ENCODE measurements at places on chromosomes 7 and 10.

- no peak for DNase-seq
Measured at GRCh38 chr7:44318332-44318731, 7.1 kb downstream of the CAMK2B start.

DNA sequence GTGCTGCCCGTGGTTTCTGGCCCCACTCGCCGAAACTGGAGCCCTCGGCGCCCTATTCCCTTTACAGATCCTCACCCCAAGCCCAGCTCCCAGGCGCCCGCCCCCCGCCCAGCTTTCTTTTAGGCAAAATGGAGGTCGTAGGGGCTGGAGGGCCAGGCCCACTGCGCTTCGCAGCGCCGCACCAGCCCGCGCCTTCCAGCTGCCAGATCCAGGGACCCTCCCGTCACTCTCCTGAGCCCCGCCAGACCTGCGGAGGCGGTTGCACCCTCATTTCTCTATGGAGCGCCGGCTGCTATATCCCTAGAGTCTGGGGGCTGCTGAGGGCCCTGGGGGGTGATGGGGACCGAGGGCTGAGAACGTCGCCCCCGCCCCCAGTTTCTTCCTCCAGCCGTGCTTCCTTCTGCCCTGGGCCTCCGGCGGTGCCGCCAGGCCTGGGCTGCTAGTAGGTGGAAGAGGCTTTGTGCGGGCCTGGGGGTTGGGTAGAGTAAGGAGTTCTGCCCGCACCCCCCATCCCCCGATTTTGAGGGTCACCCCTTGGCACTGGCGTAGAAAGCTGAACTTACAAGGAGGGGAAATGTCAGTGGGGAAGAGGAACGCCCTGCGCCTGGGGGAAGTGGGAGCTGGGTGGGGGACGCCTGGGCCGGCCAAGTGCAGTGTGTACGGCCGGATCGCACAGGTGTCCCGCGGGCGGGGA, 1.0 kb downstream of the GNB2 start:
- no peak for DNase-seq

GRCh38 chr10:113169853-113170460, 219.9 kb downstream of the TCF7L2 start:
- no peak for DNase-seq

GRCh38 chr10:48745662-48746245, 61.1 kb downstream of the WDFY4 start:
- DNase-seq, result no peak

DNA sequence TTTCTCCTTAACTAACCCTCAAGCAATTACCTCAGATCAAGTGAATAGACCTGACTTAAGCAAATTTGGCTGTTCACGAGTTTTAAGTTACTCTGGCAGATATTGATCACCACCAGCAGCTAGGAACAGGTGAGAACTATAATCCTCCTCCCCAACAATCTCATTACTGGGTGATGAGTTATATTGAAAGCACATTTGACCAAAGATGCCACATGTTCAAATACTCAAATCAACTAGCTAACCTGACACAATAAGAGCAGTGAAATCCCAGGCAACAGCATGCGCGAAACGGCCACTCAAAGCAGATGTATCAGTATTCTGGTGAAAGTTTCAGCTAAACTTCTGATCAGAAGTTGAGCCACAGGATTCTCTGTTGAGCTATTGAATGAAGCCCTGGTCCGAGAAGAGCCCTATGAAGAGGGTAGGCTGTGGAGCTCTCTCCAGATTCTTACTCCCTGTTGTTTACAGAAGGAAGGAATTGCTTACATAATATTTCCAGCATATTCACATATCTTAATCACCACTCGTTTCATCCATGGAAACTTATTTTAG, 52.6 kb downstream of the CAV1 start:
- no peak for DNase-seq

DNA sequence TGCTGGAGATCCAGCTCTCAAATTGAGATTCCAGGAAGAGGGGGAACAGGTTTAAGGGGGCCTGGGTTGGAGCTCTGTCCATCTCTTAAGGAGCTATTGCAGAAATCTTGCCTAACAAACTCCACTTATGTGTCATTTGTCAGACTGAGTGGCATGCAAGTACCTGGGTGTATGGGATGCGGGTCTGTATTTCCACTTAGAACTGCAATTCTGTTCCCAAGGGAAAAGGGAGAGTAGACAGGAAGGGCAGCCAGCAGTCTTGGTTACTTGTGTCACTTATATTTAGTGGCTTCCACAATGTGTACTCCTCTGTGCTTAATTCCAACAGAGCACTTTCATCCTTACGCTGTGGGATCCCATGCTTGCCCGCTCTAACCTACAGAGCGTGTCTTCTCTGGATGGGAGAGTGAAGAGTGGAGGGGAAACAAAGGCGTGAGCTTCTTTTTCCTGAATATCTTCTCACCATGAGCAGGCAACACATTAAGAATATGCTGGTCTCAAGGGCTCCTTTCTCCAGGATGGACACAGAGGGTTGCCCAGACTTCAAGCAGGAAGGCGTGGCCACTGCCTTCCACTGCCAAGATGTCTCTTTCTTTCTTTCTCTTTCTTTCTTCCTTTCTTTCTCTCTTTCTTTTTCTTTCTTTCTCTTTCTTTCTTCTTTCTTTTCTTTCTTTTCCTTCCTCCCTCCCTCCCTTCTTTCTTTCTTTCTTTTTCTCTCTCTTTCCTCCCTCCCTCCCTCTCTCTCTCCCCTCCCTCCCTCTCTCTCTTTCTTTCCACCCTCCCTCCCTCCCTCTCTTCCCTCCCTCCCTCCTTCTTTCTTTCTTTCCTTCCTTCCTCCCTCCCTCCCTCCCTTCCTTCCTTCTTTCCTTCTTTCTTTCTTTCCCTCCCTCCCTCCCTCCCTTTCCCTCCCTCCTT, 153.8 kb upstream of the TNS3 start:
- DNase-seq, result no peak

- DNase-seq, result no peak
Measured at GRCh38 chr10:5575482-5576153, 50.9 kb downstream of the CALML3 start.

- no peak for DNase-seq
Measured at GRCh38 chr10:130430291-130430690, 294.1 kb downstream of the GLRX3 start.

DNA sequence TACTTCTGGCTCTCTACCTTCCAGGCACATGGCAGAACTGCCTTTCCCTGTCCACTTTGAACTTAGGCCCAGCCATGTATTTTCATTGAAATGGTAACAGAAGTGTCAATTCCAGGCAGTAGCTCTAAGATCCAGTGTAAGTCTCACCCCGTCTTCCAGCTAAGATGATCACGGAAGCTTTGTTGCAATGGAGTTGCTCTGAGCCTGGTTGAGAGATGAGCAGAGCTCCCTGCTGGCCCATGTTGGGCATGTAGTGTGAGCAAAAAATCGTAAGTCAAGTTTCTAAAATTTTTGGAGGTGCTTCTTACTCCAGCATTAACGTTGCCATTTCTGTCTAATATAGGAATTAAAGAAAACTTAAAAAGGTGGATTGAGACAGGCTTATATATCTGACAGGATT, 274.4 kb downstream of the IPMK start:
- DNase-seq, result no peak

GRCh38 chr7:25923741-25924460, 228.1 kb upstream of the NFE2L3 start:
- DNase-seq, result no peak

DNA sequence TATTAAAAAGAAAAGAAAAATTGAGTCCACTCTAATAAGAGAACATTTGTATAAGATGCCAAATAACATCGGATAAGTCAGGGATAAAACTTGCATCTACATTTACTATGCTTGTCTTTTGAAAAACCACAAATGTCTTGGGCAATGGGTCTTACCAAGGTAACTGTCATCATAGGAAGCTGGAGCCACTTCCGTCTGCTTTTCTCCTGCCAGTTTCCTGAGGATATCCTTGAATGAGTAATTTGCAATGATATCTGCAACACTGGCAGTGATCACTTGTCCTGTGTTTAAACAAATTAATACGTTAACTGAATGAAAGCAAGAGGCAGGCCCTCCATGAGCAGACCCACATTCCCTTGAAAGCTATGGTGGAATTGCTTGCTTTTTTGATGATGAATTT, 47.3 kb downstream of the ITGA8 start:
- DNase-seq, result no peak

DNA sequence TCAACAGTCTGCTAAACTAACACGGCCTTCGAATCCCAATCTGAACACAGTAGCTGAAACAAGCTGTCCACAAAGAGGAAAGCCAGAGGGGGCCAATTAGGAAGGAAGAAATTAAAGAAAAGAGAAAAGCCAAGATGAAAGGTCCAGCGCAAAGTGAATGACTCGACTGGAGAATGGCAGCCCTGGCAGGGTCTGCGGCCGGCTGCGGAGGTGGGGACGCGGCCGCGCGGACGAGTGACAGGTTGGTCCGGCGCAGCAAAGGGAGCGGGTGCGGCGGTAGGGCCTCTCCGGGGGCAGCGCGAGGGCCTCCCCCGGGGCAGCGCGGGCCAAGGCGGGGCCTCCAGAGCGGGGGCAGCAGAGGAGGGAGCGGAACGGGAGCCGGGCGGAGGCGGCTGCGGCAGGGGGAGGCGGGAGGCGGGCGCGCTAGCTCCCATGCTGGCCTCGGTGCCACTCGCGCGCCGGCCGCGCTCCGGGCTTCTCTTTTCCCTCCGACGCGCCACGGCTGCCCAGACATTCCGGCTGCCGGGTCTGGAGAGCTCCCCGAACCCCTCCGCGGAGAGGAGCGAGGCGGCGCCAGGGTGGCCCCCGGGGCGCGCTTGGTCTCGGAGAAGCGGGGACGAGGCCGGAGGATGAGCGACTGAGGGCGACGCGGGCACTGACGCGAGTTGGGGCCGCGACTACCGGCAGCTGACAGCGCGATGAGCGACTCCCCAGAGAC, at the start of gene VWC2:
Gene VWC2, plus strand, starts transcription at position 421 of the 718 bp plus-strand sequence. CDS start 1,798 bp downstream, outside the sequence.
- no peak for DNase-seq

DNA sequence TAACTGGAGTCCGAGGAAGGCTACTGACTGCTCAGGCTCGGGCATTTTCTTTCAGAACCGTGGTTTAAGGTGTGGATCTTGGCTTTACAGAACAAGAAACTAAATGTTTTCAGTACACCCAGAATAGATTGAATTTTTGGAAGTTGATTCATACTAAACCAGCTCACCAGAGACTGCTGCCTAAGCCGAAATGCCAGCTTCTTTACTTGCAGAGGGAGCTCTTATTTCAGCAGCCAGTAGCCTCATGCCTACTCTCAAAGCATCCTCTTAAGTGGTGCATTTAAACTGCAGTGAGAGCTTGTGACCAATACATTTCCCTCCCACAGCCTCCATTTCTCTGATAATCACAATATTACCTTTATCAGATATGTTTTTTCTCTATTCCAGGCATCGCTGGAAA, 615.1 kb downstream of the SUGCT start:
- no peak for DNase-seq

DNA sequence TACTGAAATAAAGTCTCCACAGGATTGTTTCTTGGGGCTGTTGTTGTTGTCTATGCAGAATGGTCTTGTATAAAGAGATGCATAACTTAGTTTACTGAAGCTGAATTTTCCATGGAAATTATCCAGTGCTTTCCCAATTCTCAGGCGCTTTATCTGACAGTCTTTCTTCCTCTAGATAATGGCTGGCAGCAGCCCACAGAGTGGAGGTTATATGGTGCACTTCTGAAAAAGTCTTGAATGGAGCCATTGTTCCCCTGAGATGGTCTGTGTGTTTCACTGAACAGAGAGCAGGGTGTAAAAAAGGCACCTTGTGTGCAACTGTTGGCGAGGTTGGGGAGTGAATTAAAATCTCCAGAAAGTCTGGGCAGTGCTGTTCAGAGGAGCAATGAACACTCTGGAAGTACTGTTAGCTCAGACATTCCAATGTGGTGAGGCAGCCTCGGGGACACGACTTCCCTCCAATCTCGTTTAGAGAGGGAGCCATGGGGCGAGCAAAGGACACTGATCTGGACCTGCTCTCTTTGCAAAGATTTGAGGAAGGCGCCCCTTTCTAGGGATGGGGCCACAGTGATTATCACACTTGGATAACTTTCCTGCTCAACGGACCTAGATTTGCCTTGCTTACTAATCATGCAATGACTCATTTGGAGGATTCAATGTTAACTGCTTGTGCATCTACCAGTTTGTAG, 2.0 kb upstream of the PLCE1 start:
- no peak for DNase-seq

GRCh38 chr10:29649561-29650551, 15.1 kb upstream of the SVIL start:
- no peak for DNase-seq

DNA sequence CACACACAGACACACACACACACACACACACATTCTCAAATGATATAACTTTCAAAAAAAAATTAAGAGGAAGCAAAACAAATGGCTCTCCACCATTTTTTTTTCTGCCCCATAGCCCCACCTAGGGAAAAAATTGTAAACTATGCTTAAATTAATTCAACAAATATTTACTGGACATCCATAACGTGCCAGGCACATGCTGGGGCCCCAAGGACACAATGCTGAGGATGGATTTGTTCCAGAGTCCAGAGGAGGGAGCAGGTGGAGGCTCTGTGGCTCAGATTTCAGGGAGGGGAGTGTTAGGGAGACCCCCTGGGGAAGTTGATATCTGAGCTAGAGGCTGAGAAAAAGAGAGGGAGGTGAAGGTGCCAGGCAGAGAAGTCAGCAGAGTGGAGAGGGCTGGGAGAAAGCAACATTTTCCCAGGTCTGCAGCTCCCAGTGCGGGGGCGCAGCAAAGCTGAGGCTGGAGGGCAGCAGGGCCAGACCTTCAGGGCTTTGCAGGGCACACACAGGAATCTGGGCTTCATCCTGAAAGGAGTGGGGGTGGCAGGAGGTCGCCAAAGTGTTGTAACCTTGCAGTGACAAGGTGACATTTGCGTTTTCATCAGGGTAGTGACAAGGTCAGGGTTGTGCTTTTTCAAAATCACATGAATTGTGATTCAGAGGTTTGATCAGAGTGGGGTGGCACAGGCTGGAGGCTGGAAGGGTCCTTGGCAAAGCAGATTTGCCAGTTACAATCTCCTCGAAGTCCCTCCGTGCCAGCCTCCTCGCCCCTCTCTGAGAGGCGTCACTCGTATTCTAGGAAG, 261.6 kb downstream of the WDR11 start:
- no peak for DNase-seq

GRCh38 chr7:27172823-27173510, 1.2 kb downstream of the HOXA10 start:
- DNase-seq, result peak; percentile 85

DNA sequence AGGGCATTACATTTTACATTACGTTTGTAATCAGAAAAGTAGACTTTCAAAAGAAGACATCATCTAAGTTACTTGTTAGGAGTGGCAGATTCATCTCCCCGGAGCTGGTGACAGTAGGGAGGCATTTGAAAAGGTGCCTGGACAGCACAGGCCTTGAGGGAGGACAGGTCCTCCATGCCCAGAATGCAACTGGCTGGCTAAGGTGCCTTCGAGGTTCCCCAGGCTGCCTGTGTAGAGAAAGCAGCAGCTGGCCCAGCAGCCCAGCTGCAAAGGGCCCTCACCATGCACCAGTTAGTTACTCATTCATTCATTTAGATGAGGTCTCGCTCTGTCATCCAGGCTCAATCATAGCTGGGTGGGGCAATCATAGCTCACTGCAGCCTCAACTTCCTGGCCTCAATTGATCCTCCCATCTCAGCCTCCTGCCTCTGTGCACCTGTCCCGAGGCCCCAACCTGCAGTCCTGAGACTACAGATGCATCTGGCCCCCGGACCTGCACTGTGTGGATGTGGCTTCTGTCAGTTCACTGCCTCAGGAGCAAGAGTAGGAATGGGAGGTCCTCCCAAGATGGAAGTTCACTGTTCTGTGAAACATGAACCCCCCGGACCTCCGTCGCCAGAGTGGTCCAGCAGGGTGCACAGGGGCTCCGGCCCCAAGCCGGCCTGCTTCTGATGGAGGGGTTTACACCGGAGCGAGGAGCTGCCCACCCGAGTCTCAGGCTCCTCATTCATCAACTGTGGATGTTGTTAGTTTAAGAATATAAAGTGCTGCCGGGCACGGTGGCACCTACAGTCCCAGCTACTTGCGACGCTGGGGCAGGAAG, 36.6 kb downstream of the PRKAG2 start:
- DNase-seq, result no peak

Data from suprapubic skin (tissue), 4 donors.